Ovary (tissue), 10 donors: ENCODE measurements at places on chromosomes 12 and 14.
A peak's percentile ranks its signal among the peaks of the same experiment; 100 is the strongest.

GRCh38 chr12:57621497-57622292 lies 10.5 kb downstream of the ARHGEF25 start:
- DNase-seq = peak; percentile 72
- no peak overlapping the region for H3K27ac ChIP-seq
- H3K27me3 ChIP-seq = no peaks in the 10 kb centered on the region
- peaks cover 4% of the 10 kb centered on the region for H3K4me1 ChIP-seq
- H3K4me3 ChIP-seq = peak overlapping the region; percentile 27

GRCh38 chr14:85451421-85451820 lies 78.5 kb upstream of the FLRT2 start:
- H3K4me3 ChIP-seq = no peak overlapping the region
- no peak for DNase-seq
- H3K27me3 ChIP-seq = no peaks in the 10 kb centered on the region
- no peaks in the 10 kb centered on the region for H3K36me3 ChIP-seq

GRCh38 chr12:59041241-59042121 lies 121.2 kb upstream of the LRIG3 start:
- no peak overlapping the region for H3K4me3 ChIP-seq
- H3K4me1 ChIP-seq = peaks cover 2% of the 10 kb centered on the region
- H3K27ac ChIP-seq = no peak overlapping the region
- no peak for DNase-seq
- no peaks in the 10 kb centered on the region for H3K36me3 ChIP-seq

DNA sequence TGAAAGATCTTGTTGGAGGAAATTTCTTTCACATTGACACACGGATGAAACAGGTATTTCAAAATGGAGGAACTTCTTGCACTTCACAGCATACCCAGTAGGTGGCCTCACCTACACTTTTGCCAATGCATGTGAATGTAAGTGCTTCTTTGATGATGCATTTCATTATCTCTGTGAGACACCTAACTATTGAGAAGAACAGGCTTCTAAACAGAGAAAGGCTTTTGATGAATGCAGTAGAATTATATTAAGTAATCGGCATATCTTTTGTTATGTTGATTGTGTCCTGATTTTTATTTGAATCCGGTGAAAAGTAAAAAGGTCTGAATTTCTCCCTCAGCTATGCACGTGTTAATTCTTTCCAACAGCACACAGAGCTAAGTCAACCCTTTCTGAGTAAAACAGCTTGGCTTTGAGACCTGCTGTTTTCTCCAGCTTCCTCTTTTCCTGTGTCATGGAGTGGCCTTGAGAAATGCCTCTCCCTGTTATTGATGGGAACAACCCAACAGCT lies 399.0 kb downstream of the NAV3 start:
- no peaks in the 10 kb centered on the region for H3K27me3 ChIP-seq
- H3K36me3 ChIP-seq = no peaks in the 10 kb centered on the region
- peak overlapping the region; percentile 34 for H3K27ac ChIP-seq
- no peak overlapping the region for H3K4me3 ChIP-seq

DNA sequence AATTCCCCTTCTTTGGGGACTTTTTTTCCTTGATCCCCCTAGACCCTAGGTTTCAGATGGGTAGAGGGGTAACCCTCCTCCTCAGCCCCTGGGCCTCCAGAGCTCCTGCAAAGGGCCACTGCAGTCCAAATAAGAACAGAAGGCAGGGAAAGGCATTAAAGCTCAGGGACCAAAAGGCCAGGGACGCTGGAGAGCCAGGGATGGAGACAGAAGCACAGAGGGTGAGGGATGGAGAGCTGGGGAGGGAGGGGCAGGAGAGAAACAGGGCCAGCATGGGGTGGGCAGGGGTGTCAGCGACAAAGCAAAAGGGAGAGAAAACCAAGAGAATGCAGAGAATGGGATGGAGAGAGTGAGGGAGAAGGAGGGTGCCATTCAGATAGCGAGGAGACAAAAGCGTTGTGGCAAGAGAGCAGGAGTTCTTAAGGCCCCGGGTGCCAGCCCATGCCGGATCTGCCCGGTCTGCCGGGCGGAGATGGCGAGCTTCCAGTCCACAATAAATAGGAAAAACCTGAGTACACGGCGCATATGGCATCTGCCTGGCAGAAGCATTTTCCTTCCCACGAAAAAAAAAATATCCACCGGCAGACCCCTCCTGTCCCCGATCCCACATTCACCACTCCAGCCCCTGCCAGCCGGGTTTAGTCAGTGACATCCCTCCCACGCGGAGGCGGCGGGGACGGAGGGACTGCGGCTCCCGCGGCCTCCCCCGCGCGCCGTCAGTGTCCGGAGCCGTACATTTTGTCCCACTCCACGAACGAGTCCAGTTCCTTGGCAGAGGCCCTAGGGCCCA lies 28.6 kb downstream of the FIGNL2 start:
- peak overlapping the region; percentile 36 for H3K4me3 ChIP-seq
- DNase-seq = no peak
- H3K36me3 ChIP-seq = no peaks in the 10 kb centered on the region
- H3K27ac ChIP-seq = no peak overlapping the region
- no peaks in the 10 kb centered on the region for H3K4me1 ChIP-seq

- no peak within 1 kb of the TSS for H3K27ac ChIP-seq
- H3K4me3 ChIP-seq = peak within 1 kb of the TSS; percentile 41
- no peak for DNase-seq
- H3K27me3 ChIP-seq = no peaks in the 10 kb centered on the region
Observed at GRCh38 chr12:108129017-108129812, at the start of gene WSCD2. Gene WSCD2, plus strand, starts transcription at chr12:108129288. Its CDS starts 66,545 bp downstream, at chr12:108195833.

- H3K27ac ChIP-seq = no peak overlapping the region
- no peak overlapping the region for H3K4me3 ChIP-seq
- H3K36me3 ChIP-seq = no peaks in the 10 kb centered on the region
Observed at GRCh38 chr12:100295764-100296555, 29.0 kb downstream of the SCYL2 start.

DNA sequence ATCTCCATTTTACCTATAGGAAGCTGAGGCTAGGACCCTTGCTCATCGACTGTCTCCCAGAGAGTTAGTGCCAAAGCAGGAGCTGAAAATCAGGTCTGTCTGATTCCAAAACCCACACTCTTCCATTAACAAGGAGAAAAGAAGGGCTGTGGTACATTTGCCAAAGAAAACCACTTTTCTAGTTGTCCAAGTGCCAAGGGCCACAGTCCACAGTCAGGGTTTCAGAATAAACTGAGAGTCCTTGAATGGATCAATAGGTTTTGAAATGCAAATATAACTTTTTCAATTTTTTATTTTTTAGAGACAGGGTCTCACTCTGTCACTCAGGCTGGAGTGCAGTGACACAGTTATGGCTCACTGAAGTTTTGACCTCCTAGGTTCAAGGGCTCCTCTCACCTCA lies 55.4 kb upstream of the ZFP36L1 start:
- no peak for DNase-seq
- H3K27me3 ChIP-seq = no peaks in the 10 kb centered on the region

DNA sequence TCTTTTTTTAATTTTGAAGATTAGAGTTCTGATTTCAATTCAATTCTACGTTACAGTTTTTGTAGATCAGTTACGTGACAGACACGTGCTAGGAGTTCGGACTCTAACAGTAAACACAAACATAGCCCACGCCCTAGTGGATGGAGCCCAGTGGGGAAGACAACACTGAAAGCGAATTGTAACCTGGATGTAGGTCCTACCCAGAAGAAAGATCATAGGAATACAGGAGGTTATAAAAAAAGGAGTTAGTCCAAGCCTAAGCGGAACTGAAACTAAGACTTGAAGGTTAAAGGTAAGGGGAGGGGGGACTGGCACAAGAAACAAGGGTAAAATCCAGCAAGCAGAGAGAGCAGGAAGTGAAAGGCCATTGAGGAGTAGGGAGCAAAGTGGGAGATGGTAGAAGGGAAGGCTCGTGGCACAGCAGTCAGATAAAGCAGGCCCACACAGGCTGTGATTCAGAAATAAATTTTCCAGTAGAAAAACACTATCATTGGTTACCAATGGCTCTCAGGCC lies 15.7 kb upstream of the CRY1 start:
- H3K27me3 ChIP-seq = no peaks in the 10 kb centered on the region
- no peaks in the 10 kb centered on the region for H3K36me3 ChIP-seq
- H3K27ac ChIP-seq = no peak overlapping the region
- H3K4me3 ChIP-seq = no peak overlapping the region
- DNase-seq = no peak
- no peaks in the 10 kb centered on the region for H3K4me1 ChIP-seq

DNA sequence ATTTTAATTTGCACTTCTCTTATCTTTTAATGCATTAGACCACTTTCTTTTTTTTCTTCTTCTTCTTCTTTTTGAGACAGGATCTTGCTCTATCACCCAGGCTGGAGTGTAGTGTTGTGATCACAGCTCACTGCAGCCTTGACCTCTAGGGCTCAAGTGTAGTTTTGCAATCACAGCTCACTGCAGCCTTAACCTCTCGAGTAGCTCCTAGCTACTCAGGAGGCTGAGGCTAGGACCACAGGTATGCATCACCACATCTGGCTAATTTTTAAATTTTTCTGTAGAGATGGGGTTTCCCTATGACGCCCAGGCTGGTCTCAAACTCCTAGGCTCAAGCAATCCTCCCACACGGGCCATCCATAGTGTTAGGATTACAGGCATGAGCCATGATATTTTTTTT lies 12.7 kb downstream of the TMED8 start:
- no peak overlapping the region for H3K27ac ChIP-seq
- no peak for DNase-seq
- no peaks in the 10 kb centered on the region for H3K36me3 ChIP-seq
- no peak overlapping the region for H3K4me3 ChIP-seq
- H3K4me1 ChIP-seq = no peaks in the 10 kb centered on the region
- H3K27me3 ChIP-seq = no peaks in the 10 kb centered on the region

GRCh38 chr12:85007836-85008235 lies 28.2 kb downstream of the TSPAN19 start:
- no peaks in the 10 kb centered on the region for H3K4me1 ChIP-seq
- H3K27ac ChIP-seq = no peak overlapping the region
- no peaks in the 10 kb centered on the region for H3K36me3 ChIP-seq
- H3K4me3 ChIP-seq = no peak overlapping the region
- DNase-seq = no peak
- no peaks in the 10 kb centered on the region for H3K27me3 ChIP-seq

DNA sequence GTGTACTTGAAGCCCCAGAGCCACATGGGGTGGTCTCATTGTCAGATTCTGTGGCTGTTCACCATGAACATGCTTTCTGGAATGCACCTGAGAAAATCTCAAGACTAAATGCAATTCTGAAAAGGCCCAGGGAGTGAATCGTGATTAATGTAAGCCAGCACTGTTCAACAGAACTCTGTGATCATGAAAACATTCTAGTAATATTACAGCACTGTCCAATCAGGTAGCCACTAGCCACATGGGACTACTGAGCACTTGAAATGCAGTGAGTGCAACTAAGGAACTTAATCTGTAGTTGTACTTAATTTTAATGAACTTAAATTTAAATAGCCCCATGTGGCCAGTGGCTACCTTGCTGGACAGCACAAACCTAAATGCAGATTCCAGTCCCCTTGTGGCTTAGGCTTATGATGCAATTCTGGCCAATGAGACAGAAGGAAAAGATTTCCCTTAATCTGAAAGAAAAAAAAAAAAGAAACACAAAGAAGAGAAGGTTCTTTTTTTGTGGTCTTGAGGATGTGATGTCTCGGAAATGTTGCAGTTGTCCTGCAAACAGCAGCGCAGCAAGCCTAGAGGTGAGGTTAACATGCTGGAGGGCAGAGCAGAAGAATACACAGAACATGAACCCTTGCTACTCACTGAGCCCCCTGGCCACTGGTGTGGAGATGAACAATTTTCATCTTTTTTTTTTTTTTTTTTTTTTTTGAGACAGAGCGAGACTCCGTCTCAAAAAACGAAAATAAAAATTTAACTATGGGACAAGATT lies 48.2 kb downstream of the SPPL3 start:
- peaks cover 9% of the 10 kb centered on the region for H3K4me1 ChIP-seq
- H3K4me3 ChIP-seq = no peak overlapping the region
- no peak for DNase-seq
- no peaks in the 10 kb centered on the region for H3K27me3 ChIP-seq
- H3K36me3 ChIP-seq = no peaks in the 10 kb centered on the region
- no peak overlapping the region for H3K27ac ChIP-seq

DNA sequence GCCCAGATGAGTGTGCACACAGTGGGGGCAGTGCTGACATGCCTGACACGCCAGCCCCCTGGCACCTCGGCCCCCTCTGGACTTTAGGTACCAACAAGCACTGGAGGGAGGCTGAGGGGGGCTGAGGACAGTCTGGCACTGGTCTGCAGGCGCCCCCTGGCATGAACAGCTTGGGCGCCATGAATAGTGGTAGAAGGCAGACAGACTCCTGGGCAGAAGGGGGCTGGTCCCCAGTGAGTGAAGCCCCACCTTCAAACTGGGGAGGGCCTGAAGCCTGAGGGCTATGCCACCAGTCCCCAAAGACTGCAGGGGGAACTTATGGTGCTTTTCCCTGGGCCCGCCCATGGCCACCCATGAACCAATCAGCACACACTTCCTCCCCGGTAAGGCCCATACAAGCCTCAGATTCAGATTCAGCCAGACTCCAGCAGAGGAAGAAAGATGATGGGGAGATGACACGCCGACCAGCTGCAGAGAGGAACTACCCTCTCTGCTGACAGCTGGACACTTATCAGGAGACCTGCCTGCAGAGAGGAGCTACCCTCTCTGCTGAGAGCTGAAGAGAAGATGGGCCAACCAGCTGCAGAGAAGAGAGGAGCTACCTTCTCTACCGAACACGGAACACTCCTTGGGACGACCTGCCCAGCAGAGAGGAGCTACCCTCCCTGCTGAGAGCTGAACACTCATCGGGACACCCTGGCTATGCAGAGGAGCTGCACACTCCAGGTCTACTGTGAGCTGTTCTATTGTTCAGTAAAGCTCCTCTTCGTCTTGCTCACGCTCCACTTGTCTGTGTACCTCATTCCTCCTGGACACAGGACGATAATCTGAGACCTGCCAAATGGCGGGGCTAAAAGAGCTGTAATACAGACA lies 324.5 kb downstream of the PCNX1 start:
- no peaks in the 10 kb centered on the region for H3K36me3 ChIP-seq
- no peak overlapping the region for H3K4me3 ChIP-seq
- H3K27me3 ChIP-seq = no peaks in the 10 kb centered on the region
- H3K4me1 ChIP-seq = no peaks in the 10 kb centered on the region
- H3K27ac ChIP-seq = no peak overlapping the region

DNA sequence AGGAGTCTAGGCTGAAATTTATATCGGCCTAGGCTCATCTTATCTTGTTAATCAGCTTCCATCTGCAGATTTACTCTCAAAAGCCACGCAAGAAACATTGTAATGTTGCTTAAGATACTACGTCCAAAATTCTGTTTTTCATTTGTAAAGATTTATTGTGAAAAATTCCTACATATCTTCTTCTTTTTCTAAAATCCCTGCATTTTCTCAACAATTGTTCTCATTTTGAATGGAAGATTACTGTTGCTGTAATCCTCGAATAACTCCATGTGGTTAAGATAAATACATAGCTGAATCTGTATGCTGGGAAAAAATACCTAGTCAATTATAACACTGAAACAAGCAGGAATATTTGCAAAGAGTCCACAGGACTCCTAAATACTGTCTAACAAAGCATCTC lies 15.6 kb downstream of the INSM2 start:
- no peak for DNase-seq
- no peak overlapping the region for H3K4me3 ChIP-seq
- no peak overlapping the region for H3K27ac ChIP-seq
- H3K27me3 ChIP-seq = peaks cover 4% of the 10 kb centered on the region
- no peaks in the 10 kb centered on the region for H3K36me3 ChIP-seq

GRCh38 chr14:77043177-77043983 lies 14.9 kb upstream of the IRF2BPL start:
- DNase-seq = peak; percentile 61
- peak overlapping the region; percentile 62 for H3K27ac ChIP-seq
- H3K36me3 ChIP-seq = no peaks in the 10 kb centered on the region
- no peaks in the 10 kb centered on the region for H3K27me3 ChIP-seq
- peak overlapping the region; percentile 12 for H3K4me3 ChIP-seq

GRCh38 chr12:70011353-70011752 lies 186.3 kb downstream of the MYRFL start:
- H3K4me3 ChIP-seq = no peak overlapping the region
- DNase-seq = no peak
- no peaks in the 10 kb centered on the region for H3K36me3 ChIP-seq
- no peak overlapping the region for H3K27ac ChIP-seq
